Astrocyte (in vitro differentiated cells and primary cell): ENCODE measurements at places on chromosomes 7 and 10. TPM values are rescaled to one million over a fixed set of nuclear protein-coding genes. Genes with fewer than 3 reads are reported as not detected.

DNA sequence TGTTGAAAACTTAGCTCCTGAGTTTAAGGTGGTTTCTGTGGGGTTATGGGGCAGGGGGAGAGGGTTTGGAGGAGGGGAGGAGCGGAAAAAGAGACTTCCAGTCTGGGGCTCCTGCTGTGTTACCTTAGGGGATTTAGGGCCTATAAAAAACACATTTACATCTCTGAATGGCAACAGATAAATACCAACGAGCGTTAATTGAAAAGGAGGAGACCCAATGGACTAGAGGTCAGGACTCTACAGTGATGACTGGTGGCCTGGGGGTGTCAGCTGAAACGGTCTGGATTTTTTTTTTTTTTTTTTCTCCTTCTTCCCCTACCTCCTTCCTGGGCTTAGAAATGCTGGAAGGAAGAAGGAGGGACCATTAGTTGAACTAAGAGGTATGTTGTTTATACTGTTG, 47.4 kb downstream of the AUTS2 start:
- H3K36me3 ChIP-seq = no peaks in the 10 kb centered on the region
- no peak for DNase-seq
- no peaks in the 10 kb centered on the region for H3K4me1 ChIP-seq
- no peaks in the 10 kb centered on the region for H3K27me3 ChIP-seq
- H3K27ac ChIP-seq = no peak overlapping the region
- H3K4me3 ChIP-seq = no peak overlapping the region

- H3K4me3 ChIP-seq = no peak overlapping the region
- H3K27ac ChIP-seq = no peak overlapping the region
- DNase-seq = peak; percentile 72
- no peaks in the 10 kb centered on the region for H3K27me3 ChIP-seq
- H3K4me1 ChIP-seq = peaks cover 4% of the 10 kb centered on the region
Observed at GRCh38 chr10:15120523-15120922, 23.4 kb downstream of the RPP38 start.

DNA sequence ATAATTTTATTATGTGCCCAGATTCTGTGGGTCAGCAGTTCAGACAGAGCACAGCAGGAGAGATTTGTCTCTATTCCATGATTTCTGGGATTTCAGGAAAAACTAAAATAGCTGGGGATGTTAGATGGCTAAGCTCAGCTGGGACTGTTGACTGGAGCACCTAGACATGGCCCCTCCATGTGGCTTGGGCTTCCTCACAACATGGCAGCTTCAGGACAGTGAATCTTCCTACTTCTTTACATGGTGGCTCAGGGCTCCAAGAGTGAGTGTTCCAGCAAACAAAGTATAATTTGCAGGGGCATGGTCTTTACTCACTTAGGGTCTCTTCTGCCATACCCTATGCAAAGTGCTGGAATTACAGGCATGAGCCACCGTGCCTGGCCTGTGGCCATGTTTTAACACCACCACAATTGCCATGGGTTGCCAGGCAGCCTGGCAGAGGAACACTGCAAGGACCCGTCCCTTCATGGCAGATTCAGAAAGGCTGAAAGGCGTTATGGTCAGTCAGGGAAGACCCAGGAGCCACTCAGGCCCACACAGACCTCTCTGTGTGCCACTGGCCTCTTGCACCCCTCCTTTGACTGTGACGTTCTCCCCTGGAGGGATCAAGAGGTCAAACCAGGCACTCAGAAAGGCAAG, 50.8 kb upstream of the ZMIZ1 start:
- no peak overlapping the region for H3K27ac ChIP-seq
- no peak overlapping the region for H3K4me3 ChIP-seq
- DNase-seq = no peak
- H3K36me3 ChIP-seq = no peaks in the 10 kb centered on the region
- H3K4me1 ChIP-seq = no peaks in the 10 kb centered on the region

Gene SERPINE1
- 1,303 and 1,496 TPM in 2 replicates for total RNA-seq

GRCh38 chr7:155581954-155582353, 35.6 kb upstream of the CNPY1 start:
- no peaks in the 10 kb centered on the region for H3K4me1 ChIP-seq
- DNase-seq = no peak
- no peak overlapping the region for H3K4me3 ChIP-seq
- H3K36me3 ChIP-seq = no peaks in the 10 kb centered on the region
- peaks cover 13% of the 10 kb centered on the region for H3K27me3 ChIP-seq

Gene PDE6C
- total RNA-seq = not detected in 2 replicates

GRCh38 chr7:139767561-139767982, 10.2 kb downstream of the HIPK2 start:
- H3K4me3 ChIP-seq = no peak overlapping the region
- no peaks in the 10 kb centered on the region for H3K36me3 ChIP-seq
- no peaks in the 10 kb centered on the region for H3K27me3 ChIP-seq
- no peak overlapping the region for H3K27ac ChIP-seq
- peaks cover 32% of the 10 kb centered on the region for H3K4me1 ChIP-seq

DNA sequence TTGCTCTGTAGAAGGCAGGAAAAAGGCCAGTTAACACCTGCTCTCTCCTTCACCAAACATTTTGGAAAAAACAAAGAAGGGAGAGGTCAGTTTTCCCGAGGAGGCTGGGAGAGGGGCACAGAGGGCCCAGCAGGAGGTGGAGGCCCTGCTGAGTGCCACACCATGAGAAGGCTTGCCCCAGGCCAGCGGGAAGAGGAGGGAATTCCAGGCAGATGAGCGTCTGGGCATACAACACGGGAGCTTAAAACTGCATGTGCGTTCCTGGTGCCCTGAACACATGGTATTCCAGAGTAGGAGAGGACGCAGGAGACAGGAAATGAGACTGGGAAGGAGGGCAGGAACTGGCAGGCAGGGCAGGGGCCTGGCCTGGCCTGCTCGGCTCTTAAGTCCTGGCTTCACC, 182.4 kb downstream of the CCDC3 start:
- no peaks in the 10 kb centered on the region for H3K36me3 ChIP-seq
- no peaks in the 10 kb centered on the region for H3K4me1 ChIP-seq
- H3K4me3 ChIP-seq = no peak overlapping the region
- DNase-seq = no peak
- no peaks in the 10 kb centered on the region for H3K27me3 ChIP-seq

GRCh38 chr10:13219685-13220670, 14.2 kb downstream of the UCMA start:
- no peaks in the 10 kb centered on the region for H3K36me3 ChIP-seq
- no peaks in the 10 kb centered on the region for H3K4me1 ChIP-seq
- H3K27ac ChIP-seq = no peak overlapping the region
- no peak overlapping the region for H3K4me3 ChIP-seq
- DNase-seq = peak; percentile 4

Gene PRR15
- total RNA-seq = 7.2 and 11.1 TPM in 2 replicates

GRCh38 chr7:139034336-139034735, 1.5 kb downstream of the ZC3HAV1L start:
- peaks cover 13% of the 10 kb centered on the region for H3K36me3 ChIP-seq
- H3K27ac ChIP-seq = no peak overlapping the region
- peak overlapping the region; percentile 76 for H3K4me3 ChIP-seq
- DNase-seq = no peak
- H3K27me3 ChIP-seq = no peaks in the 10 kb centered on the region

Gene ADIRF
- not detected in 2 replicates for total RNA-seq

DNA sequence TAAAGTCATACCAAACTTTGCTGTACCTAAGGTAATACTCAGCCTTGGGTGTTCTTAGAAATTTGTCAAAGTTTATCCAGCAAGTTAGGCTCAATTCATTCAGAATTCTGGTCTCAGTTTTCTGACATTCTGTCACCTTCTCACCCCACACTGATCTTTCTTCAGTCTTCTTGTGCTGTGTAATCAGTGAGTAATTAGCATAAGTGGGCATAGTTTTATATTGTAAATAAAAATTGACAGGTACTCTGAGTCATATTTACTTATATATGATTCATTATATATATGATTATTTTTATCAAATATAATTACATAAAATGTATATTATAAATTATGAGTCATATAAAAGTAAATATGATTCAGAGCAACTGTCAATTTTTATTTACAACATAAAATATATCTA, 170.9 kb upstream of the MAGI2 start:
- H3K4me1 ChIP-seq = no peaks in the 10 kb centered on the region
- H3K4me3 ChIP-seq = no peak overlapping the region
- no peaks in the 10 kb centered on the region for H3K36me3 ChIP-seq
- H3K27ac ChIP-seq = no peak overlapping the region
- no peak for DNase-seq

- no peaks in the 10 kb centered on the region for H3K27me3 ChIP-seq
- H3K36me3 ChIP-seq = no peaks in the 10 kb centered on the region
- no peak overlapping the region for H3K27ac ChIP-seq
- H3K4me3 ChIP-seq = no peak overlapping the region
- no peaks in the 10 kb centered on the region for H3K4me1 ChIP-seq
Observed at GRCh38 chr7:54898659-54899340, 120.0 kb upstream of the EGFR start.

- H3K36me3 ChIP-seq = no peaks in the 10 kb centered on the region
- DNase-seq = no peak
- no peaks in the 10 kb centered on the region for H3K27me3 ChIP-seq
- H3K27ac ChIP-seq = no peak overlapping the region
- peaks cover 6% of the 10 kb centered on the region for H3K4me1 ChIP-seq
Observed at GRCh38 chr7:43291789-43292188, 179.3 kb downstream of the HECW1 start.

- DNase-seq = no peak
- H3K27ac ChIP-seq = no peak overlapping the region
- peaks cover 7% of the 10 kb centered on the region for H3K27me3 ChIP-seq
- H3K4me1 ChIP-seq = peaks cover 9% of the 10 kb centered on the region
- no peaks in the 10 kb centered on the region for H3K36me3 ChIP-seq
Observed at GRCh38 chr7:60017-60675, 132.2 kb upstream of the FAM20C start.

- H3K4me1 ChIP-seq = no peaks in the 10 kb centered on the region
- DNase-seq = peak; percentile 23
- no peaks in the 10 kb centered on the region for H3K27me3 ChIP-seq
- H3K36me3 ChIP-seq = no peaks in the 10 kb centered on the region
- no peak overlapping the region for H3K4me3 ChIP-seq
Observed at GRCh38 chr7:137626469-137627067, 220.2 kb downstream of the DGKI start.

DNA sequence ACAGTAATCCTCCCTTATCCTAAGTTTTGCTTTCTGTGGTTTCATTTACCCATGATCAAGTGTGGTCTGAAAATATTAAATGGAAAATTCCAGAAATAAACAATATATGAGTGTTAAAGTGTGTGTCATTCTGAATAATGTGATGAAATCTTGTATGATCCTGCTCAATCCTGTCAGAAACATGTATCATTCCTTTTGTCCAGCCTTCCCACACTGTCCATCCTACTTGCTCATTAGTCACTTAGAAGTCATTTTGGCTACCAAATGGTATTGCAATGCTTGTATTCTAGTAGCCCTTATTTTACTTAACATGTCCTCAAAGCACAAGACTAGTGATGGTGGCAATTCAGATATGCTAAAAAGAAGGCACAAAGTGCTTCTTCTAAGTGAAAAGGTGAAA, 1211.2 kb upstream of the SORCS1 start:
- DNase-seq = peak; percentile 62
- H3K27ac ChIP-seq = no peak overlapping the region
- no peak overlapping the region for H3K4me3 ChIP-seq

DNA sequence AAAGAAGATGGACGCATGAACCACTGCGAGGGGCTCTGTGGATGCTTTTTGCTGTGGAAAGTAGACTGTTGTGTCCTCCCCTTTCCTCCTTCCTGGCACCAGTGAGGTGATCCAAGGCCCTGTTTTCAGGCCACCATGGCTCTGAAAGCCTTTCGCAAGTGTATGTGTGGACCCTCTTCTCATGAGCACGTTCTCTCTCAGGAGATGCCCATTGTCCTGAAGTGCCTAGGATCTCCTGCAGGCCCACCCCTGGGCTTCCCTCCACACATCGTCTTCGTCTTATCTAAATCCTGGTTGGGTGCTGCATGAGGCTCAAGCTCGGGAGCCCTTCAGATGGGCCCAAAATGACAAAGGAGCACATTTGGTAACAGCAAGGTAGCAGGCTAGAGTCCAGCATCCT, 188.2 kb downstream of the PTPN20 start:
- DNase-seq = no peak
- no peak overlapping the region for H3K27ac ChIP-seq
- no peaks in the 10 kb centered on the region for H3K4me1 ChIP-seq
- no peaks in the 10 kb centered on the region for H3K27me3 ChIP-seq
- no peak overlapping the region for H3K4me3 ChIP-seq

Gene CCL24
- total RNA-seq = not detected in 2 replicates

DNA sequence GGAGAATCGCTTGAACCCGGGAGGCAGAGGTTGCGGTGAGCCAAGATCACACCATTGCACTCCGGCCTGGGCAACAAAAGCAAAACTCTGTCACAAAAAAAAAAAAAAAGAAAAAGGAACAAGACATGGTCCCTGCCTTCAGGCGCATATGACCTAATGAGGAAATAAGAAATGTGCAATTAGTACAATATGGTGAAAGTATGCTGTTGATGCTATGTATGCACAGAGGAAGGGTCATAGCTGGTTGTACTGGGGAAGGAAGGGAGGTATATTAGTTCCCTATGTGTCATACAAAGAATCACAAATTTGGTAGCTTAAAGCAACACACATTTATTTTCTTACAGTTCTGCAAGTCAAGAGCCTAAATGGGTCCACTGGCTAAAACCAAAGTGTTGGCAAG, 97.8 kb upstream of the MPP7 start:
- H3K4me1 ChIP-seq = no peaks in the 10 kb centered on the region
- no peaks in the 10 kb centered on the region for H3K27me3 ChIP-seq
- H3K36me3 ChIP-seq = no peaks in the 10 kb centered on the region
- no peak for DNase-seq
- no peak overlapping the region for H3K4me3 ChIP-seq
- H3K27ac ChIP-seq = no peak overlapping the region
